RPMI7951 (cell line): ENCODE measurements at places on chromosomes 5 and 9. TPM values are rescaled to one million over a fixed set of nuclear protein-coding genes. Genes with fewer than 3 reads are reported as not detected.

Gene TMEM252
- not detected in 2 replicates for total RNA-seq

DNA sequence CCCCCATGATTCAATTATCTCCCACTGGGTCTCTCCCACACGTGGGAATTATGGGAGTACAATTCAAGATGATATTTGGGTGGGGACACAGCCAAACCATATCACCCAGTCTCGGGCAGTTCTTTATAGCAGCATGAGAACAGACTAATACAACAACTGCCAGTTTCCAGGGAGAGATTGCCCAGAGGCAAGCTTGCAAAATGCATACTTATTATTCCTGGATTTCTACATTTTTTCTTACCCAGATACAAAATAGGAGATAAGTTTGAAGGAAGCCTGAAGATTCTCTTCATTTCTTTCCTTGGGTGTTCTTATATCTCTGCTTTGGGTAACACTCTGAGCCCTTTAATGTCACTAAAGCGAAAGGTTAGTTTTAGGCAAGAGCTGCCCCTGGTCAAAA, 691.2 kb downstream of the TAF11L14 start:
- DNase-seq: no peak

Gene ECPAS
- 40.6 and 49.5 TPM in 2 replicates for total RNA-seq

Gene IFNB1
- total RNA-seq: not detected in 2 replicates

- DNase-seq: peak; percentile 66
Observed at GRCh38 chr9:136255166-136255538, 9.5 kb upstream of the QSOX2 start.

DNA sequence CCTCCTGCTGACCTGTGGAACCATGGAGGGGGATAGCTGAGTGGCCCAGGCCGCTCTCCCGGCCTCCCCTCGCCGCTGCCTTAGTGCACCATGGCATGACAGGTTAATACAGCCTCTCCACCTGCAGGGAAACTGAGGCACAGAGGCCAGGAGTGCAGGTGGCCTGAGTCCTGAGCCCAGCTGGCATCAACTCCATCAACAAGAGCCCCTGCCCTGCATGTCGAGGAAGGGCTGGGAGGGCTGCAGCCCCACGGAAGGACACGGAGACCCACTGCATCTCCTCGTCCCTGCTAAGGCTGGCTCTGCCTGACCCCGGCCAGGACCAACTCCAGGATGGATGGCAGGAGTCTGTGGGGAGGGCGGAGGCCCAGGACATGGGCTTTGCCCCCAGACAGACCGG, 27.2 kb downstream of the CCDC187 start:
- DNase-seq: no peak
